GM23338 (cell line): ENCODE measurements at places on chromosomes 2 and 18. TPM values are rescaled to one million over a fixed set of nuclear protein-coding genes. Genes with fewer than 3 reads are reported as not detected.
A peak's percentile ranks its signal among the peaks of the same experiment; 100 is the strongest.

- DNase-seq: peak; percentile 55
Observed at GRCh38 chr2:110157153-110157793, 41.7 kb upstream of the MALL start.

DNA sequence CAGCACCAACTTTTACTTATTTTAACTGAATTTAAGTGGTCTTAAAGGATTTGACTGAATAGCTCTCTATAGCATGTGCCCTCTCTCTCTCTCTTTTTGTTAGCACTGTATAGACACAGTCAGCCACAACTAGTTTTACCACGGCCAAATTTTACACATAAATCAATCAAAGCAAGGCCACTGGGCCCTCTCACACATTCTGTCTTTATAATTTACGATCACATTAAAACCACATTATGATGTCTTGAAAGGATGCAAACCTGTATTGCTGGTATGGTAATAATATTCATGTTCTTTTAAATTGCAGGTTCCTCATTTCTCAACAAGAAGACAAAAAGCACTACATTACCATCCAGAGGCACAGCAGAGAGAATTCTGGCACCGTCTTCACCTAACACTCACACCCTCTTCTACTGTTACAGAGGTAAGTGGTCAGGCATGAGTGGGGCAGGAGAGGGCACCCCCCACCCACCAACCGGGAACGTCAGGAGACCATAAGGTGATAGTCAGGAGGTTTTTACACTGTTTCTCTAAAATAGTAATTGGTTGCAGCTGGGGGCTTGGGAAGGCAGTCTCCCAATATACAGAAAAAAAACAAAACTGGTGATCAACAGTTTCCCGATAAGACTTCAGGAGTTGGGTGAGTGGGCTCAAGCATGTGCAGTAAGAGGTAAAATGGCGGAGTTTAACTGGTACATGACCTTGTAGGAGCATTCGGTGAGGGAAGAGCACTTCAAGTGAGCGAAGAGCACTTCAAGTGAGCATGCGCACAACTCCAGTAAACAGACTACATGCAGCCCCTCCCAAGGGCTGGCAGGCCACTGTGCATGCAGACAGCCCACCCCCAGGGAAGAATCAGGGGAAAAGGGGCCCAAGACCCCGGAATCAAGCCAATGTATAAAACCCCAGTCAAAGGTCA, 296.7 kb downstream of the PIEZO2 start:
- no peak for DNase-seq

- DNase-seq: no peak
Observed at GRCh38 chr2:96665083-96665569, 22.6 kb downstream of the FER1L5 start.

DNA sequence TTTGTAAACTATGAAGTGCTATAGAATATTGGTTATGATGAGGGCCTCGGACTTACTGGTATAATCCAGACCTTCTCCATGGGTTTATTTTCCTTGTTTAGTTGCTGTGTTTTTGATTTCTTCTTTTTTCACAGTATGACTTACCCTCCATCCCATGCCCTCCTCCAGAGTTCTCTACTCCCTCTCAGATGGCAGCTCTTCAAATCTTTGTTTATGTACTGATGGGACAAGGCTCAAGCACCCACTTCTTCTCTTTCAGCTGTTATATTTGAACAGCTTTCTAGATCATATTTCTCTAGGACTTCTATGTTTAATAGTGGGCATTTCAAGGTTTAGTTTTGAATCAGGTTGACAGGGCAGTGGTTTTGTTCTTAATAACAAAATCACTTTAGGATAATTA, 43.9 kb downstream of the CLIP4 start:
- DNase-seq: no peak

DNA sequence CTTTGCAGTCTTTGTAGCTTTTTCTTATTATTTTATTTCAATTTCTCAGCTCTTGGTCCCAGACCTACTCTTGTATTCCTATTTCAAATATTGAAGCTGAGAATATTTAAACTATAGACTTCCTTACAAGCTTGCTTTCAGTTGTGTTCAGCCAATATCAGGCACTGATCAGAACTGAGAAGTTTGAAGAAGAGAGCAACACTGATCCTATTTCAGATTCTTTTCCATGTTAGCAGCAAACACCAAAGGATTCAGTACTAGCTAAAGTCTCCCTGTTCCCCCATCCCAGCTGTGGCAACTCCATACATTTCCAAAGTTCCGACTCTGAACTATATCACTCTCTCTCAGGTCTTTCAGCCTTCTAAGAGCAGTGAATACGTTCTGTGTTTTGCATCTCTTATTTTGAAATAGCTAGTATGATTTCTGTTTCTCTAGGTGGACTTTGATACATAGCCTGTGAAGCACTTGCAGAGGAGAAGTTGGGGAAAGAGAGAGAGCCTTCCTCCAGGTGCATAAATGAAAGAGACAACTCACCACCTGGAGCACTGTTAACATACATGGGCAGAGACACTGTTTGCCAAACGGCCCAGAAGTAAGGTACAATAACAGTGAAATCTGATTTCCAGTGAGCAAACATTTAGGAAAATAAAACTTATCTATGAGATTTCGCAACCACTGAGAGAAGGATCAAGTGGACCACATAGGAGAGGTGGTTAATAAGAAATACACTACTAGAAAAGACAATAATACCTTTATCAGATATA, 135.0 kb upstream of the ZNF804A start:
- DNase-seq: no peak

GRCh38 chr18:35331367-35332087, 12.7 kb downstream of the ZNF24 start:
- peak; percentile 34 for DNase-seq

DNA sequence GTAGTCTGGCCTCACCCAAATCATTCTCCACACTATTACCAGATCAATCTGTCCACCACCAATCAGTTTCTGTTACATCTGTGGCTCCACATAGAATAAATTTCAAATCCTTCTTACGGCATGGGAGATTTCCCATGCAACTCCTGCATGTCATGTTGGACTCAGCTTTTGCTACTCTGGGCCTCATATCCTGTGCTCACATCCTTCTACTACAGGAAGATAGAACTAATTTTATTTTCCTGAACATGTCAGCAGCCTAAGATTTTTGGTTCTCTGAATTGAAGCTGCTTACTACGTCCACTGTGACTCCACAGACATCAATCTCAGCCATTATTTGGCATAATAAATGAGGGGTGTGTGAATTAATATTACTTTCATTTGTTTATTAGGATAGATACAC, 181.1 kb downstream of the CCDC85A start:
- DNase-seq: no peak

DNA sequence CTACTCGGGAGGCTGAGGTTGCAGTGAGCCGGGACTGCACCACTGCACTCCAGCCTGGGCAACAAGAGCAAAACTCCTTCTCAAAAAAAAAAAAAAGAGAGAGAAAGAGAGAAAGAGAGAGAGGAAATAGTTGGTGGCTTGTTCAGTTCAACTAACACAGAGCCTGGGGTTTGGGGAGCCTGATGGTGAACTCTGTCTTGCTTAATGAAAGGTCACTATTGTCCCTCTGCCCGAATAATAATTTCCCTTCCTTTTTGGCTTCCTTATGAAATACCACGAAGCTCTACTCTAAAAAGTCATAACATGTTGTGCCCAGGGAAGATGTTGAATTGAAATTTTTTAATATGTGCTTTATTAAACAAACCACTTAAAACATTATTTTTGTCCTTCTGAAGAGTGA, 17.3 kb downstream of the BCL2 start:
- DNase-seq: no peak

DNA sequence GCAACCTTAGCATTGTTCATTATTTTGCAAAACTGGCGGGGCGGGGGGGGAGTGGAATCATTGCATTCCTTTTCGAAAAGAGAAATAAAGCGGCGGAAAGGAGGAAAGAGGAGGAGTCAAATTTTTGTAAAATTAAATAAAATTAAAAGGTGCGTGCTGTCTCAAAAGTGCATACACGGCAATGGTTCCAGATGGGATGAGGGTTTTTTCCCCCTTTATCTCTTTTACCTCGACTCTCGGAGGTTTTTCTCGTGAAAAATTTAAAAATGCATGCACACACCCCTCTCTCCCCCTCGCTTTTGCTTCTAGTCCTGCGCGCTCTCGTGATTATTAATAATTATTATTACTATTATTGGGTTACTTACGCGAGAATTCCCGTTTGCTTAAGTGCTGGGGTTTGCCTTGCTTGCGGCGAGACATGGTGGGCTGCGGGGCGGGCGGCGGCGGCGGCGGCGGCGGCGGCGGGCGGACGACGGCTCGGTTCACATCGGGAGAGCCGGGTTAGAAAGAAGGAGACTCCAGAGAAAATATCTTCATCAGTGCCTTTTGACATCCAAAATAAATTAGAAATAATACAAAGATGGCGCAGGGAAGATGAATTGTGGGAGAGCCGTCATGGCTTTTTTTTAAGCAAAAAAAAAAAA, 481 bp downstream of the BCL11A start:
- no peak for DNase-seq

DNA sequence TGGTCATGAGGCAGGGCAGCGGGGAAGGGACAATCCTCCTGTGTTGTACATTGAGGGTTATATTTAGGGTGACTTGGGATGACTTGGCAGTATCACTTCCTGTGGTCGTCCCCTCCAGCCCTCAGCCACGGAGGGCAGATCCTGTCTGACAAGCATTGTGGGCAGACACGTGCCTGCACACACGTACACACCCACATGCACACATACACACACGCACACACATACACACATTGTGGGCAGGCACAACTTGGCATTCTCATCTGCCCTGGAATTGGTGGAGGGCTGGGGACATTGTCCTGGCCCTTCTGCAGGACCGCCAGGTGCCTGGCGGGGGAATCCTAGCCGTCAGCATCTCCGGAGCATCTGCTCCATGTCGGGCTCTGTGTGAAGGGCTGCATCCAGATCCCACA, 47.6 kb downstream of the ODC1 start:
- DNase-seq: no peak

DNA sequence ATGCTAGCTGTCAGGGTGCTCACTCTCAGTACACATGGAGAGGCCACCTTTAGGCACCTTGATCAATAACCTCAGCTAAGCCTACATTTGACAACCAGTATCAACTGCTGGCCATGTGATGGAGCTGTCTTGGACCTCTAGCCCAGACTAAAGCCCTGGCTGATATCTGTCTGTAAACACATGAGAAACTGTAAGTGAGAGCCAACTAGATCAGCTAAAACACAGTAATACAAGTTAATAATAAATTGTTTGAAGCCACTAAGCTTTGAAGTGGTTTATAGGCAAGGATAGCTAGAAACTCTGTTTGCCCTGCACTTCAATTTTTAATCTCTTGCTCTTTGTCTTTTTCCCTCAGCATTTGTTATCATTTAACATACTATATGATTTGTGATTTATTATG, 407.1 kb downstream of the SPAG16 start:
- DNase-seq: no peak

GRCh38 chr18:55415258-55415871, 172.6 kb downstream of the TCF4 start:
- DNase-seq: peak; percentile 90

DNA sequence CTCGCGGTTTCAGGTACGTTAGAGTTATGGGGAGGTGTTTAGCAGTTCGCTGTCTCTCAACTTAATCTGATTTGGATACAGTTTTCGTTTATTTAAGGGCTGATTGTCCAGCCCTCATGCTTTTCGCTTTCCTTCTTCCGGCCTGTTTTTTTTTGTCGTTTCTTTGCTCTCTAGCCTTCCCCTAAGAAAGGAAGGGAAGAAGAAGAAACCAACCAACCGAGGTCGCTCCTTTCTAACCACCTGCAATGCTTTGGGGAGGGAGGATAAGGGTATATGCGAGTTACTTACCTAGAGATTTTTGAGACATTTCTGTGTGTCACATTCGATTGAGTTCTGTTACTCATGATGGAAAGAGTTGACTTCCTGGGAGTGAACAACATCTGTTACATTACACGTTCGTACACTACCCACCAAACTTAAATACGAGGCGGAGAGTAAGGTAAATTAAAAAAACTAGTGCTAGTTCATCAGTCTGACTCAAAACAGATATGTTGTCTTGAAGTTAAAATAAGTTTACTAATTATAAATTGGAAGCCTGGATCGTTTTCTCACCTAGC, 918 bp downstream of the EIF5B start:
- DNase-seq: peak; percentile 19

DNA sequence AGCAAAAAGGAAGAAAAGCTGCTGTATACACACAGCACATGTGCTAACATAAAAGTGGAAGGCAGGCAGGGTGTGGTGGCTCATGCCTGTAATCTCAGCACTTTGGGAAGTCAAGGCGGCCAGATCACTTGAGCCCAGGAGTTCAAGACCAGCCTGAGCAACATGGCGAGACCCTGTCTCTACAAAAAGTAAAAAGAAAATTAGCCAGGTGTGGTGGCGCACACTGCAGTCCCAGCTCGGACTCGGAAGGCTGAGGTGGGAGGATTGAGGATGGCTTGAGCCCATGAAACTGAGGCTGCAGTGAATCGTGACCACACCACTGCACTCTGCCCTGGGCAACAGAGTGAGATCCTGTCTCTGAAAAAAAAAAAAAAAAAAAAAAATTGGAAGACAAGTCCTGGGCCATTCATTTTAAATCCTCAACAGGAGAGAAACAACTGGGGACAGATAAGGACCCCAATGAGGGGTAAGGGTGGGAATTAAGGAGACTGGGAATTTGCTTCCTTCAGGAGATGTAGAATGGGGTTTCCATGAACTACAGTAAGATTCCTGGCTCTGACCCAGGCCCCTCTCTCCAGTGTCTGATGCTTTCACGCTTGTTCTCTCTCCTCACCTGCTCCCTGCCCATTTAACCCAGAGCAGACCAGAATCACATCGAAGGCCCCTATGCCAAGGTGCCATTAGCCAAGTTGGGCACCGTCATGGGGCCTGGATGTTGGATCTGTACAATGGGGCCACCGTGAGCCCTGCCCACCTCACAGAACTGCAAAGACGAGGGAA, 29.6 kb downstream of the TNS1 start:
- DNase-seq: no peak

DNA sequence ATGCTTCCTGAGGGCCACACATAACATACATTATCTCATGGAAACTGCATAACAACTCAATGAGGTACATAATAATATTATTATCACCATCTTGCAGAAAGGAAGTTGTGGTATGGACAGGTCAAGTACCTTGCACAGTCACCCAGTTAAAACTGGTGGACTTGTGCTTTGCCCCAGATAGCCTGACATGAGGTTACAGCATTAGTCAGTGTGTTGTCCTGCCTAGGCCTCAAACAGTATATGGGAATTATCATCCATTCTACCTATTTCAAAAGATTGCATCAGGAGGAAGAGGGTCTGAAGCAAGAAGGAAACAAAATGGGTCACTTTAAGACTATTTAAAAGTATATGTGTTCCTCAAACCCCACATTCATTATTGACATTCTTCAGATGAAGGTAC, 5.4 kb upstream of the ANTXR1 start:
- no peak for DNase-seq

The LRRC30 gene
- total RNA-seq: not detected in 2 replicates

The ASTL gene
- total RNA-seq: 1.6 TPM in 1 of 2 replicates, not detected in the other

The REG1B gene
- not detected in 2 replicates for total RNA-seq

The PLA2R1 gene
- total RNA-seq: 0.78 and 1.2 TPM in 2 replicates

The MYOM1 gene
- 0.08 and 0.38 TPM in 2 replicates for total RNA-seq

The PROKR1 gene
- total RNA-seq: 5.2 and 5.3 TPM in 2 replicates

The AGXT gene
- not detected in 2 replicates for total RNA-seq

The FOXD4L1 gene
- total RNA-seq: not detected in 2 replicates

The CCNT2 gene
- 46.5 and 48.1 TPM in 2 replicates for total RNA-seq
